Psoas muscle (tissue), 8 donors: ENCODE measurements at places on chromosomes 3 and 15.

GRCh38 chr3:119238363-119238762 is 2.3 kb downstream of the B4GALT4 start:
- no peak for DNase-seq

DNA sequence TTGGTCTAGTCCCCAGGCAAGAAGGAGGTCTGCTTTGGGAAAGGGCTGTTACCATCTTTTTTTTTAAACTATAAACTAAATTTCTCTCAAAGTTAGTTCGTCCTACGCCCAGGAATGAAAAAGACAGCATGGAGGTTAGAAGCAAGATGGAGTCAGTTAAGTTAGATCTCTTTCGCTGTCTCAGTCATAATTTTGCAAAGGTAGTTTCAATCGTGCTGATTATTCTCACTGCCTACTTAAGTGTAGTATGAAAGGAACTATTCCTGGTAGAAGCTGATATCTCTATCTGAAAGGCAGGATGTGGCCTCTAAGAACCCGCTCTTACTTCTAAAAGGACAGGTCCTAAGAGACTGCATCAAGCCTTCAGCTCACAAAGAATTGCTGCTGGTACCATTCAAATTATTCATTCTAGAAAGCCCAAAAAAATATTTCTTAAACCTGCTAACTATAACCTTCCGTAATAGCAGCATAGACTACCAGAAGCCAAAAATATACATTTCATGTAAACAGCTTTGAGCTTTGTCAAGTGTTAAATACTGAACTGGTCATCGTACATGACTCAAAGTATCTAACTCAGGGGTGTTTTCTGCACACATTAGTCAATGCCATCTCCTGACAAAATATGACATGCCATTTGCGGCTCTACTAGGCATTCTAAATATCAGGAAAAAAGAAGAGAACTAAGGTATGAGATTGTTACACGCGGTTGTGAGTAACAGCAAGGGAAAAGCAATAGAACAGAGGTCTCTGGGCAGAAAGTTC is 96.0 kb upstream of the CCDC80 start:
- DNase-seq = no peak

DNA sequence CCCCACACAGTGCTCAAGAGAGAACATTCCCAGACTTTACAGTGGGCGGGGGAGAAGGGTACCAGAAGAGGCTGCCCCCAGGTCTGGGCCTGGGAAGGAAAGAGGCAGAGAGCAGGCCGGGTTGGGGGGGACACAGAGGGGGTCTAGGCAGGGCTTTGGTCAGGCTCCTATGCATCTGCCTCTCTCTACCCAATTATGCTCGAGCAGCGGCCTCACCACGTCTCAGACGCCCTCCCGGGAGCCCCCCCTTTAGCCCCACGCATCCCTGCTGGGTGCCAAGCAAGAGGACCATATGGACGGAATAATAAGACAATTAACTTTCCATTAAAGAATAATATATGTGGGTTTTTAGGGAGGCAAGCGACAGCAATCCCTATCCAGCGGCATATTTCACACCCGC is 32.8 kb downstream of the CACNA2D2 start:
- DNase-seq = no peak

- no peak for DNase-seq
Measured at GRCh38 chr3:156456771-156457224, 98.1 kb downstream of the SSR3 start.

- no peak for DNase-seq
Measured at GRCh38 chr15:58463815-58464650, 32.2 kb downstream of the LIPC start.

GRCh38 chr3:193974671-193975535 is 161.0 kb upstream of the HES1 start:
- DNase-seq = no peak

GRCh38 chr3:41159588-41160189 is 39.6 kb upstream of the CTNNB1 start:
- DNase-seq = no peak

DNA sequence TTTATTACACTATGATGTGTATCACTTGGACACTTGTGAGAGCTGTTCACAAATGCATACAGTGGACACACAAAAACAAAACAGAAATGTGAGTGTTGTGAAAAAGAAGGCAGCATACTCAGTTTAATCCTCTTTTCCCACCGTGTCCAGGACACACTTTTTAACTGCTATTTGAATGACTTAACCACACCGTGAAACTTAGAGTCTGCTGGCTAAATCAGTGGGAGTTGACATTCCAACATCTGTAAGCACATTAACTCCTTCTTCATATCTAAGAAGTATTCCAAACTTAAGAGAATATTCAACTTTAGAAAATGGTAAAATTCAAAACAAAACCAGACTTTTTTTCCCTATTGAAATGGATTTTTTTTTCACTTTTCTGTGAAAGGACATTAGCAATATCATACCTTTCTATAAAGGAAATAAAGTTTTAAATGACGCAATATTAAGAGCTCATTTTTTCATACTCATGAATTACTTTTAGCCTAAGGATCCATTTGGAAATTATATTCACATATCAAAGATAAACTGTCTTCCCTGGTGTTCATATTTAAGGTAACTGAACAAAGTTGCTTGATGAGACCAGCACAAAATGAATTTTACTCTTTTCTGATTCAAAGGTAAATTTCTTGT is 316.6 kb downstream of the RBMS3 start:
- no peak for DNase-seq

GRCh38 chr15:93837450-93837849 is 393.9 kb upstream of the MCTP2 start:
- no peak for DNase-seq

GRCh38 chr3:163521261-163521660 is 1557.0 kb downstream of the SI start:
- DNase-seq = no peak

DNA sequence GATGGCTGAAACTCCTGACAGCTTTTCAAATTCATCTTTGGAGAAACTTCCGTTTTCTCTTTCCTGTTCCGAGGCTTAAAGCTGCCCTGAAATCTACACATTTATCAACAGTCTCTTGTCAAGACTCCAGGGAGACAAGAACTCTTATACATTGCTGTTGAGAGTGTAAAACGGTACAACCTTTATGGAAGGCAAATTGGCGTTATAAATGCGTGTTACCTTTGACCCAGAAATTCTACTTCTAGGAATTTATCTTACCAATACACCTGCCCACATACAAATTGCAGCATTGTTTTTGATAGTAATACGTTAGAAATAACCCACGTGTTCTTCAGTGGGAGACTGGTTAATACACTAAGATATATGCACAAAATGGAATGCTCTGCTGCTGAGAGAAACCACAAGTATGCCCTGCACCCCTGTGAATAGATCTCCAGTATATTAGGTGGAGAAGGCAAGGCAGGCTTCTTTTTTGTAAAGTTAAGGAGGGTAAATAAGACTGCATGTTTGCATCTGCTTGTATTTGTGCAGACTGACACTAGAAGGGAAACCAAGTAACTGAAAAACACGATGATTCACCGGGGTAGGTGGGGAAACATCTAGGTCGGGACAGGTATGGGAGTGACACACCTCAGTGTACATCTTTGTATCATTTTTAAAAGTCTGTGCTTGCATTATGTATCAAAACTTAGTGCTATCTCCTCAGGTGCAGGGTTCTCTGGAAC is 97.5 kb downstream of the IGF1R start:
- DNase-seq = no peak

DNA sequence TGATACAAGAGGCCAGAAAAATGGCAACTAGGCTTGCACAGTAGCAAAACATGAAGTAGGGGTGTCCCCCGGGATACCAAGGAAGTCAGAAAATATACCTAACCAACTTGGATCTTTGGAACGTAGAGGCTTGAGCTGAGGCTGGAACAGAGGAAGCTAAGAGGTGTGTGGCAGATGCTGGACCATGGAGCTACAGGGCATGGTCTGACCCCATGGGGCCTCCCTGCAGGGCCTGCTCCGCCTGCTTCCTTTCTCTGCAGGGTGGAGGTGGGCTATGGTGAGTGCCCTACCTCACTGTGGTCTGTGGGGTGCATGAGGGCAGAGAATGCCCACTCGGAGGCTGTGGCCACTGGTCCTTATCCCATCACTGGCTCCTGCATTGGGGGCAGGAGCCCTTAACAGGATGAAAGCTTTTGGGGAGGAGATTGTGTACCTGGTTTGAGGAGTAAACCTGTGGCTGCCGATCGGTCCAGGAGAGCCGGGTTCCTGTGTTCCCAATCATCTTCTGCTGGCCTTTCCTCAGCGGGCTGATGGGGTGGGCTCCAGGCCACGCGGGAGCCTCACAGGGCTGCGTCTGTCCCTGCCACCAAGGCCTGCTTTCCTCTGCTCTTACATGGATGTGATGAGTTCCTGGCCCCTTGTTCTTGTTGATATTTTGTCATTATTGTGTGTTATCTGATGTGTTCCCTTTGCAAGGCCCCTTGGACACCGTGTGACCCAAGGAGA is 96.8 kb downstream of the OCA2 start:
- no peak for DNase-seq

GRCh38 chr3:149122721-149123578 is 6.5 kb upstream of the HPS3 start:
- no peak for DNase-seq

GRCh38 chr3:126938520-126939337 is 44.2 kb upstream of the PLXNA1 start:
- no peak for DNase-seq

DNA sequence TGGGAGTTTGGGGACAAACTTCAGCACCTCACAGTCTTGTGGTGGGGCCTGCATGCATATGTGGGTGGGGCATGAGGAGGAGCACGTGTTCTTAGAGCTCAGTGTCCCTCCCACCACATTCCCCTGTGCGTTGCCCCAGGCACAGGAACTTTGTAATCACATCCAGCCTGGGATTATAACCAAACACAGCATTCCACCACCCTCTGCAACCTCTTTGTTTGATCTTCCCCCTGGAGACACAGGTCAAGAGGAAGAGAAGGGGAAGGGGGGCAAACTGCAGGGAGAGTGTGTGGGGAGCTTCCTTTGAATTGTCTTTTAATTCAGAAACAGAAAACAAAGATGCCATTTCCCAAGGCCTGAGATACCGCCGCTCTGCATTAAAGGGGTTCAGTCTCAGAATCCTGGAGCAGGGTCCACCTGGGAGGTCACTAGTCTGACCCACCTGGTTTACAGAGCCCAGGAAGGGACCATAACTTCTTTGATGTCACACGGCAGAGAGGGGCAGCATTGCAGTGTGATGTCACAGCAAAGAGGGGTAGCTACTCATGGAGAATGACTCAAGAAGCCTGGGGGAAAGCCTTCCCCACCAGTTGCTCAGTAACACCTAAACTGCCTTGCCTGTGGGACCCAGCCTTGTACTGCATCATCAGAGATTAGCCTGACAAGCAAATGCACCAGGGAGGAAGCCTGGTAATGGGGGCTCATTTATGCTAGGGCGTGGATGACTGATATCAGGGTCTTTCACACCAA is 106.3 kb upstream of the RNU6-1 start:
- no peak for DNase-seq

DNA sequence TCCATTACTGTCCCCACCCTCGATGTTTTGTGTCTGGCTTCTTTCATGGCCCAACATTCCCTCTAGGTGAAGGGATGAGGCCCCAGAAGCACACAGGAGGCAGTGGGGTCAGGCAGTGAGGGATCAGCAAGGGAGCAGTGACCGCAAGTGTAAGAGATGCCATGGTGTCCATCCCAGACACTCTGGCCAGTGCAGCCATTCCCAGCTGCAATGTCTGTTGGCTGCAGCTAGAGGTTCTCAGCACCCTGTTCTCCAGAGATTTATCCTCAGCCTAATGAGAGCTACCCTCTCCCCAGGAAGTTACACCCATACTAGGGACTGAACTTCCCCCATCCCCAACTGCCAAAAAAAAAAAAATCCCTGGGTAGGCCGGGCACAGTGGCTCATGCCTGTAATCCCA is 40.2 kb downstream of the TRANK1 start:
- DNase-seq = no peak

- DNase-seq = peak; percentile 33
Measured at GRCh38 chr3:115239717-115240116, 92.6 kb upstream of the ZBTB20 start.

GRCh38 chr15:52290800-52291199 is 4.8 kb downstream of the MYO5C start:
- no peak for DNase-seq

DNA sequence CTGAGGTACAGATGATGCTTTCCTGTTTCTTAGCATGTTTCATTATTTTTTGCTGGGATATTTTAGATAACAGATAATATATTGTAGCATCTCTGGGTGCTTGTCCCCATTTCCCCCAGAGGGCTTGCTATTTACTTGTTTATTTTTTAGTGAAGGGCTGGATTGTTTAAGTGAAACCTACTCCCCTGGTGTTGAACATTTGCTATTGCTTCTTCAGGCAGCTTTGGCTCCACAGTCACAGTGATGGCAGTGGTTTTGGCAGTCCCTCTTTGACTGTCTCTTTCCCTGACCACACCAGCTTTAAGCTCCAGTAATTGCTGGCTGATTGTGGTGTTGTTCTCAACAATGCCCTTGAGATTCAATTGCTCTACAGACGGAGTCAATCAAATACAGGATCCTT is 128.9 kb downstream of the KLF13 start:
- DNase-seq = no peak

GRCh38 chr3:49519296-49519695 is 35.0 kb upstream of the BSN start:
- no peak for DNase-seq

DNA sequence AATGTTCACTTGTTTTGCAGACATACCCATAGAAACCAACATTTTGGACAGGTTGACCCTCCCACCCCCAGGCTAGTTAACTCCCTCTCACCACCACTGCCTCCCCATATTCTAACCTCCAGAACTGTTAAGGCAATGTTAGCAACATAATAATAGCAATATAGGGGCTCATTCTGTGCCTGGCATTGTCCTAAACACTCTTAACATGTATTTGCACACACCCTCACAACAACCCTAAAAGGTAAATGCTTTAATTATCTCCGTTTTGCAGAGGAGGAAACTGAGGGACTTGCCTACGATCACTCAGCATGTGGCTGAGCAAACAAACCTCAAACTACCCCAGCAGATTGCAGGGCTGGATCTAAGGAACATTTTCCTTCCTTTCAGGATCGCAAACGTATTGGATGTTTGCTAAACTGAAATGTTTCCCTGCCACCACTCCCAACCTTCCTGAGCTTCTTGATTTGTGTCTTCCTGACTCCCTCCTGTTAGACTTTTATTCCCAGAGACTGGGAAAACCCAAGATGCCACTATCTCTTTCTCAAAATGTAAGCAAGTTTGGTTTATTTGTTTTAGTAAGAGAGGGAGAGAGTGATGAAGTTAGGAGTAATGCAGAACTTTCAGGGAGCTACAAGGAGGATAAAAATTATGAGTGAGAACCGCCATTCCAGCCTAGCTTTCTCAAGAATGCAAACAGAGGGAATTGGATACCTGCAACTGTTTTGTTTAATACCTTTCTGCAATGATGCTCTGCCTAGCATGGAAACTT is 1.3 kb downstream of the SCG5 start:
- no peak for DNase-seq

GRCh38 chr3:133829310-133829707 is 23.7 kb downstream of the SRPRB start:
- DNase-seq = no peak
